ENCODE measurements at places on chromosomes 3 and 15.

DNA sequence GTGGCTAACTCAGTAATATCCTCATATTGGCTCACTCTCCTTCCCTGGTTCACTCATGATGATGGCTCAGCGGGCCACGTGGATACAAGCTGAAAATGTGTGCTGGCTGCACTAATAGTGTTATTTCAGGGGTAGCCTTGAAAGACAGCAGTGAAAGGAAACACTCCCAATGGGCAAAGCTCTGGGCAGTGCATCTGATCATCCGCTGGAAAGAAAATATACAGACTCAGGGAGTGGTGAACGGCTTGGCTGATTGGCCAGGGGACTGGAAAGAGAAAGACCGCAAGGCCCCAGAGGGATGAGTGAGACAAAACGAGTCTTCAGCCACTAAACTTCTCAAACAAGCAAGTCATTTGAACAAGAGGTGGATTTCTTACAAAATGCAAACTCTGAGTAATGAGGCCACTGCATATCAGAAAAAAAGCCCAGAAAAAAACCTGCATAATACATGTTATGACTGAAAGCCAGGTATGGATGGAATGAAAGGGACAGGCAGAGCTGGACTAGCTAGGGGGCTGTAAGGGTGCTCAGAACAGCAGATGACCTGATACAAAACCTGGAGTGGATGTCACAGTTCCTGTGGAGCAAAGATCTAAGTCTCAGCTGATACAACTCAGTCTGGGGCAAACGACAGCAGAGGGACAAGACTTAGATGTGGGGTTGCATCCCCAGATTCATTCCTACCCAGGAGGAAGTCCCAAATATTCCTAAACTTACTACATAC is 33.3 kb downstream of the CMTM6 start:
- DNase-seq = no peak

- DNase-seq = no peak
These were observed 1.1 kb downstream of the CCDC39 start for GRCh38 chr3:180678231-180678630.

- DNase-seq = no peak
These were observed 79.8 kb downstream of the FOXP1 start for GRCh38 chr3:71503525-71504249.

- no peak for DNase-seq
These were observed 34.4 kb upstream of the TRH start for GRCh38 chr3:129940086-129940485.

GRCh38 chr3:58861551-58861950 is 188.3 kb downstream of the CFAP20DC start:
- no peak for DNase-seq

DNA sequence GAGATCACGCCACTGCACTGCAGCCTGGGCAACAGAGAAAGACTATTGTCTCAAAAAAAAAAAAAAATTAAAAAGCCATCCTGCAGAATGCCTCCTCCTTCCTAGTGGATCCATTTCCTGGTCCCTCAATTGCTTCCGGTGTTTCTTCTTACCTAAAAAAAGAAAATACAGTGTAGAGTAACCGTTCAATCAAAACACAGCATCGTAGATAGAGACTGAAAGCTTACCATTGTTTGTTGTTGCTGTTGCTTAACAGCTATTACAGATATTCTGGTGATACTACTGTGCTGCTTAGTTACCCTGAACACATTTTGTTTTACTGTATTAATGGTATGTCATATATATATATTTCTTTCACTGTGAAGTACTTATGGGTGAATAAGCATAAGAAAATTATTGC is 105.5 kb upstream of the LRRFIP2 start:
- no peak for DNase-seq

DNA sequence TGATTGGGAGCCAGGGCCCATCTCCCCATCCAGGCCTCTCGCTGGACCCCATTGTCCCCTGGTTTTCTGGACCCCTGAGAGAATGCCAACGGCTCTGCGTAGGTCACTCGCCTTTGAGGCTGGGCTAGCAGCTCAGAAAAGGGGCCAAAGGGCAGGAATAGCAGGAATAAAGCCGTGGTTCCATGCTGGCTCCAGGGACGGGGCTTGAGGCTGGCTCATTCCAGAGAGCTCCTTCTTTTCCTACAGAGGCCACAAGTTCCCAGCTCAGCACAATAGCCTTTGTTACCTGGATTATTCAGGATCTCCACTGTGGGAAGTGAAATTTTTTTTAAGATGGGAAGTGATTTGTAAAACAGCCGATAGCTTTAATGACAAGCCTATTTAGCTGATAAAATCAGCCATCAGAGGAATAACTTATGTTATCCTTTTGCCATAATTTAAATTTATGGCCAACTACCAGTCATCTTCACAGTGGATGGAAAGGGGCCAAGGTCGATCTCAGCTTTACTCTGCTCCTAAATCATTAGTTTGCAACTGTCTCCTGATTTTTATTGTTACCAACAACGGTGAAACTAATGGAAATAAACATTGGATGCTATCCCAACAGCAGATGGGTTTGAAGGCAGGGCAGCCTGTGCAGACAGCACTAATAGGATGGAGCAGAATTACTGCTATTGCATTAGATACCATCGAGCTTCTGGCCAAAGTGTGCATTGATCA is 124.3 kb downstream of the TMEM266 start:
- no peak for DNase-seq

DNA sequence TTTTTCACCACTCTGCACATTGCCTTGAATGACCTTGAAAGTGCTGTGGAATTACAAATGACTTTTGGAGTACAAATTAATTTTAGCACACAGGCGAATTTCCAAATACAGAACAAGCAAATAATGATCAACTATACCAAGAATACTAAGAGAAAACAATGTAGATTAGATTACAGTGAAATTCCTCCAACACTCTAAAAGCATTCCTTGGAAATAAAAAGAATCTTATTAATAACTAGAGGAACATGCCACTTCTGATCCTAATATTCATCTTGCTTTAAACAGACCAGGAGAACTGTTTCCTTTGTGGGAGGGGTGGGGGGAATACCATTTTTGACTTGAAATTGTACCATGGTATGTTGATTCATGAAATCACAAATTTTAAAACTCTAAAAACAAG is 167.5 kb downstream of the SUCLG2 start:
- DNase-seq = no peak

GRCh38 chr3:102105193-102105592 is 255.9 kb downstream of the NFKBIZ start:
- no peak for DNase-seq

DNA sequence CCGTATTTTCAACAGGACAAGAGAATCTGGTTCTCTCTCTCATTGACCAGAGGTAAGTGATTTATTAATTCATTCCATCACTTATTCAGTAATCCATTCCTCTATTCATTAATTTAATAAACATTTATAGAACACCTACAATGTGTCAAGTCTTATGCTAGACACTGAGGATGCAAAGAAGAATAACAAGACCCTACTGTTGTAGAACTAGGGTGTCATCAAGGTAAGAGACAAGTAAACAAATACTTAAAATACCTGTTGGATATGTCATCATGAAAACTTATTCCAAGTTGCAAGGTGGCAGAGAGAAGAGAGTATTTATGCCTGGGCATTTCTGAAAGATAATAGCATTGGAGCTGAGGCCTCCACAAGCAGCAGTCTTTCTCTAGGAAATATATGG is 257.8 kb downstream of the CDIN1 start:
- DNase-seq = no peak

DNA sequence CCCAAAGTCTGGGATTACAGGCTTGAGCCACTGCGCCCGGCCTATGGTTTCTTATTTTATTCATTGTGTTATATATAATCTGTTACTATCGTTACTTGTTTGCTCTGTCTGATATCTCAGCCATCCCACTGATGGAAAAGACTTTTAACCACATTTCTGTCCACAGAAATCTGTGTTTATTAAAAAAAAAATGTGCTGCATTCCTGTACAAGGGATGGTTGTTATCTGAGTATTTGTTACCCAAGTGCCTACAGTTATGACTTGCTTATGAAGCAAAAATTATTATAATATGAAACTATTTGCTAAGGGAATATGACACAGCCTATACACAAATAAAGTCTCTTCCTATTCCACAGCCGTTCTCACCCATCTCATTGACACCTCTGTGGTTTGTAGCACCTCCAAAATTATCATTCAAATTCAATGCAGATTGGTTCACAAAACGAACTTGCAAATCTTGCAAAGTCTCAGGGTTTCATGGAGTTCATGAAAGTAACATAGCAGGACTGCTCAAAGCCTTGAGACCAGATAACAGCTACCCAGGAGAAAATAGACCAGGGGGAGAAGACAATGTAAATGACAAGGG is 47.4 kb upstream of the UBE2E1 start:
- no peak for DNase-seq

DNA sequence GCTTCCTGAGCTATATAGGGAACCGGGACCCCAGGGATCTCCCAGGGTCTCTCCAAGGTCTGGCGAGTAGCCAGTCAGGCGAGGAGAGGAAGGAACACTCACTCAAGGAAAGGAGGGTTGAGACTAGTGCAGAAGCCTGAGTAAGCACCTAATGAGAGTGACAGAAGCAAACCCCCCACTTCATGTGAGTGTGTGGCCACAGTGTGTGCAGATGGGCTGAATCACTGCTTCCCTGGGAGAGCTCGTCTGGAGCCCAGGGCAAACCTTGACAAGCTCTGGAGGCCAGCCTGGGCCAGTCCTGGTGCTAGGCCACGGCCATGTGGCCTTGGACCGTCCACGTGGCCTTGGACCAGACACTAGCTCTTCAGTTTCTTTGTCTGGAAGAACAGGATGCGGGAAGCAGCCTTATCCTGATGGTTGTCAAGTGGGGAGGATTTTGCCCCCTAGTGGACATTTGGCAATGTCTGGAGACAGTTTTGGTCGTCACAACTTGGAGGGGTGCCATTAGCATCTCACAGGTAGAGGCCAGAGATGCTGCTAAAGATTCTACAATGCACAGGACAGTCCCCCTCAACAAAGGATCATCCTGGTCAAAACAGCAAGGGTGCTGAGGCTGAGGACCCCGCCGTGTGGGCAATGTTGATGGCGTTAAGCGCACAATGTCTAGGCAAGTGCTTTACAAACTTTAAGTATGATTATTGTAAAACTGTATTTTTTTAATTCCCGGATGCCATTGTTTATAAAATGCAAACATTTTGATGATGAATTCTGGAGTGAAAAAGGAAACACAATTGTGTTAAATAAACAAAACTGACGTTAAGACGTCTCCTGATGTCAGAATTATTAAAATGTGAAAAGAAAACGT is 34.8 kb upstream of the CTSH start:
- DNase-seq = peak; percentile 76

- no peak for DNase-seq
These were observed 88.1 kb upstream of the THRB start for GRCh38 chr3:24582431-24583403.

- no peak for DNase-seq
These were observed 30.2 kb downstream of the IFT80 start for GRCh38 chr3:160368804-160369203.

GRCh38 chr15:94059013-94059587 is 172.3 kb upstream of the MCTP2 start:
- no peak for DNase-seq

GRCh38 chr3:55647063-55647462 is 160.0 kb upstream of the WNT5A start:
- no peak for DNase-seq

GRCh38 chr3:37465174-37465573 is 290.8 kb upstream of the LRRFIP2 start:
- no peak for DNase-seq

GRCh38 chr15:29921130-29921601 is 98.9 kb upstream of the TJP1 start:
- no peak for DNase-seq

DNA sequence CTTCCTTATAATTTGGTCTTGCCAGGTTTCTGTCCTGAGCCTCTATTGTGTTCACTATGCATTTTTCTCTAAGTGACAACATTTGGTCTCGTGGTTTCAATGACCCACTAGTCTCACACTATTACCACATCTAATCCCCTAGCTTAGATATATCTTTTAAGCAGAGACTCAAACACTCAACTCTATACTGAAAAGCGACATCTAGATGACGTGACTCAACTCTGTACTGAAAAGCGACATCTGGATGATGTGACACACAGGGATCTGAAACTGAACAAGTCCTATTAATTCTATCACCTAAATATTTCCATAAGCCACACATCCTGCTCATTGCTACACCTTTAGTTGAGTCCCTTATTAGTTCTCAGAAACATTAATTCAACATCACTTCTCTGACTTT is 141.7 kb upstream of the MBNL1 start:
- no peak for DNase-seq

GRCh38 chr15:82231233-82231632 is 31.3 kb downstream of the EFL1 start:
- no peak for DNase-seq

DNA sequence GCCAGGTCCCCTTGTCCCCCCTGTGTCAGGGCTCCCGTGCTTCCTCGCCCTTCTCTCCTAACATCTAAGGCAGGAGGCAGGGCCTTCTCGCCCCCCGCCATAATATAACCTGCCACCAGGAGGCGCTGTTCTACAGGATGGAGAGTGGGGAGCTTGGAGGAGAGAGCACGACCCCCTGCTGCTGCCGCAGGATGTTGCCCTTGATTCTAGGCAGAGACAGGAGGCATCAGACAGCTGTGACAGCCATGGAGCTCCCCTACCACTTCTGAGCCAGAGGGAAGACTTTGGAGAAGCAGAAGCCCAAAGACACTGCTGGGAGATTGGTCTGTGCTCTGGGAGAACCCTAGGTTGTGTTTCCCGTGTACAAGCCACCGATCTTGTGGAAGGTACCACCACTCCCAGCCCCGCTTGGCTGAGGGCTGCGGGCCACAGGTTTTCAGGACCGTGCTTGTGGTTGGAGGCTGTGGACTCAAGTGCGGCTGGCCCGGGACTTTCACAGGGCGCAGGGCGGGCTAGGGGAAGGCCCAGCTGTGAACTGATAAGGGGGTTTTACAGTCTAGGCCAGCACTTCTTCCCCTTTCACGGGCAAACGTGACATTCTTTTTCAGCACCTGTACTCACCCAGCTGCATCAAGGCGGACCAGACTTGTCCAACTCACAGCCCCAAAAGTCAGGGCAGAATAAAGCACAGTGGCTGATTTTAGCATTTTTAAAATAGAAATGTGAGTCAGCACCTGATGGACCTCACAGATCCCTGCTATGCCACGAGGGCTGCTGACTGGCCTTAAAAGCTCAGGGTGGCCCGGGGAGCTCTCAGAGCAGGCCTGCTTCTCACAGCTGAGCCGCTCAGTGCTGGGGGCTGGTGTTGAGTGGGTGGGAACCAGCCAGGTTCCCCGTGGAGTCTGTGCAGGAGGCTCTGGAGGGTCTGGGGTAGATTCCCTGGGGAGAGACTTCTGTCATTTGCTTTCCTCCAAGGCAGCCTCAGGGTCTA is 2.6 kb upstream of the TIGIT start:
- DNase-seq = peak; percentile 91

DNA sequence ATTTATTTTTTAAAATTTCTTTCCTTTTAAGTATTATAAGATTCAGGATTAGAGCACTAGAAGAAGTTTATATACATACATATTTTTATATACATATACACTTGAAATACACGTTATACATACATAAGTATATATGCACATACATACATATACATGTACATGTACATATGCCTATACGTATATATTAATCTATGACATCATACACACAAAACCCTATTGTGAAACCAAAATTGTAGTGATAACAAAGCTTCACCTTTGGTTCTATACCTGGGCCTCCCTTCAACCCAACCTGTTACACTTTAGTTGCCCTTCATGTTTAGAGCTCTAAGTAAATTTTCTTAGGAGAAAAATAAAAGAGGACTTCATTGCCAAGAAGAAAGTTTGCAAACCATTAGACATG is 17.0 kb downstream of the AADACL2 start:
- DNase-seq = no peak

- no peak for DNase-seq
These were observed 1072.1 kb downstream of the PLOD2 start for GRCh38 chr3:145088917-145089316.

GRCh38 chr15:98683831-98684230 is 35.5 kb downstream of the IGF1R start:
- DNase-seq = no peak

GRCh38 chr3:64188810-64189560 is 36.3 kb downstream of the PRICKLE2 start:
- DNase-seq = no peak
